ENCODE measurements at places on chromosomes 6 and 20.

DNA sequence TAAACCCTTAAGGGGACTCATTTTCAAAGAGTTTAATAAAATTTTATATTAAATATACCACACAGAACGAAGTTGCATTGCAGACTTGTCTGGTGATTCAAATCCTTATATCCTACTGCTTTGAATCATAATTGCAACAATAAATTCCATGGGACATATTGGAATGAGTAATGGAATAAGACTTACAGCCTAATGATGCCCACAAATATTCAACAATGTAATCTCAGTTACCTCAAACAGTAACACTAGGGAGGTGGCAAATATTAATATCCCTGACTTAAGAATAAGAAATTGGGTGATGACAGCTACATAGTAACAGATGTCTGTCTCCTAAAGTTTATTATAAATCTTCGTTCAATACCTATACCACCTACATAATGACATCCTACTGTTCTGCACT is 52.6 kb downstream of the BMP5 start:
- DNase-seq: no peak

DNA sequence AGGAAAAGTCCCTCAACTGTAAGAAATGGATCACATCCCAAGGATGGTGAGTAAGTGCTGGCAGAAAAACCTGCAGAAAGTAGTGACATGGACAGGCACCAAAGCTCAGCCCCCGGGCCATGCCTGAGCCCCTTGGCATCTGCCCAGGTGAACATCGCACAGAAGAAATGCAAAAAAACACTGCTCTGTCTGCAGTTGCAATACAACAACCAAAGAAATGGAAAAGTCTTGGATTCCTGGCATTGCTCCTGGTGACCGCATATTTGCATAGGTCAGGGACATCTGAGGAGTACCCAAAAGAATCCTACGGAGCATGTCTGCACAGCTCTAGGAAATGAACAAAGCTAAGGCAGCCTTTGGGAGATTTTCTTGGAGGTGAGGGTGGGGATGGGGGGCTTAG is 63.1 kb upstream of the PTPRT start:
- DNase-seq: no peak

- no peak for DNase-seq
These were observed 16.6 kb downstream of the DCDC2 start for GRCh38 chr6:24340998-24341938.

DNA sequence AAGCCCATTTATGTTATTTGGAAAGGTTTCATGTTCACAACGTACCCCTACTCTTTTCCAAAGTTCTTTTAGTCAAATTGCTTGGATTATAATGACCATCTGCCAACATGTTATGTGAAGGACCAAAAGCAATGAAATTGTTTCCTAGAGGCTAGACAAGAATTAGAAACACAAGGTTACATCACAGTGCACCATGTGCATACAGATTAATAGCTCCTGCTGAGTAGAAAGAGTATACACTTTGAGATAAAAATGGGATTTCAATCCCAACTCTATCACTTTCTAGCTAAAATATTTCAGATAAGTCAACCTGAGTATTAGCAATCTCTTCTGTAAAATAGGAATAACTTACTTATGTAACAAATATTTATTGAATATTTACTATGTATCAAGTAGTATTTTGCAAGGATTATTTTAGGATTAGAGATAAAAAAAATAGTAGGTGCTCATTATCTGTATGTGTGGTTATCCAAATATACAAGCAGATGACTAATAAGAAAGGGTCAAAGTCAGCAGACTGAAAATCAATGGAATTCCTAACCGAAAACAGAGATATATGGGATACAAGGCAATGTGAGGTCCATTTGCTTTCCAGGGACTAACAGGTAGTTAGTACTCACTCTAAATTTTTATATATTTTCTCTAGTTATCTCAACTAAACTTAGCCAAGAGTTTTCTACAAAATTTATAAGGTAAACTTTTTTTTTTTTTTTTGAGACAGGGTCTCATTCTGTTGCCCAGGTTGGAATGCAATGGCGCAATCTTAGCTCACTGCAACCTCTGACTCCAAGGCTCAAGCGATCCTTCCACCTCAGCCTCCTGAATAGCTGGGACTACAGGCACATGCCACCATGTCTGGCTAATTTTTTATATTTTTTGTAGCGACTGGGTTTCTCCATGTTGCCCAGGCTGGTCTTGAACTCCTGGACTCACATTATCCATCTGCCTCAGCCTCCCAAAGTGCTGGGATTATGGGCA is 127.7 kb downstream of the PDSS2 start:
- no peak for DNase-seq

DNA sequence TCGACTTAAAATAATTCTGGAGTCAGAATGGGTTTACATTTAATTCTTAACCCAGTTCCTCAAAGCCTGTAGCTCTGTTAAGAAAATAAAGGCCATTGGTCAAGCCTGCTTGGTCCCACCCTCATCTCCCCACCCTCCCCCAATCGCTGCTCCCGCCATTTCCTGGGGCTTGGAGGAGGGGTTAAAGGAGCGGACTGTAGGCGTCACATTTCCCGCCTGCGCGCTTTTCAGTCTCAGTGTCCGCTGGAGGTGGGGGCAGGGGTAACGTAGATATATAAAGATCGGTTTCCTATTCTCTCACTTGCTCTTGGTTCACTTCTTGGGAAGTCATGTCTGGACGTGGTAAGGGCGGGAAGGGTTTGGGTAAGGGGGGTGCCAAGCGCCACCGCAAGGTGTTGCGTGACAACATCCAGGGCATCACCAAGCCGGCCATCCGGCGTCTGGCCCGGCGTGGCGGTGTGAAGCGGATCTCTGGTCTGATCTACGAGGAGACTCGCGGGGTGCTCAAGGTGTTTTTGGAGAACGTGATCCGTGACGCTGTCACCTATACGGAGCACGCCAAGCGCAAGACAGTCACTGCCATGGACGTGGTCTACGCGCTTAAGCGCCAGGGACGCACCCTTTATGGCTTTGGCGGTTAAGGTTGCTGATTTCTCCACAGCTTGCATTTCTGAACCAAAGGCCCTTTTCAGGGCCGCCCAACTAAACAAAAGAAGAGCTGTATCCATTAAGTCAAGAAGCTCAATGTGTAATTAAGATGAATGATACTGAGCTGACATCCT is 58.9 kb downstream of the TRIM38 start:
- DNase-seq: peak; percentile 55

- no peak for DNase-seq
These were observed 72.3 kb downstream of the OR2B2 start for GRCh38 chr6:27839626-27840475.

DNA sequence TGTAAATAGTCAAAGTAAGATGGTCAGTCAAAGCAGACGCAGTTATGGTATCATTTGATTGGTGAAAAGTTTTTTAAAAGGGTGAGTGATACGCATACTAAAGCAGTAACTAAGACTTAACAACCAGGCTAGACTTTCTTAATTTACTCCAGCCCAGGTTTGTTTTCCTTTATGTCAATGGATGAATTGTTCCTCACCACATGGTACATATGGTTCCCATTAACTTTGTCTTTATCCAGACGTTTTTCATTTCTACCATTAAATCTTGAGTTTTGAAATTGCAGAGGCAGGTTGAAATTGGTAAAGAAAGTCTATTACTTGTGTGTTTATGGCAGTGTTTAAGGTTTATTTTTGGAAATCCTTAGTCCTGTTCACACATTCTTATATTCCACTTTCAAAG is 98.5 kb upstream of the SCGN start:
- no peak for DNase-seq
